Naive thymus-derived CD4-positive, alpha-beta T cell (primary cell): ENCODE measurements at places on chromosomes 2 and 18.

GRCh38 chr18:7577706-7578105, 10.6 kb downstream of the PTPRM start:
- DNase-seq, result no peak

DNA sequence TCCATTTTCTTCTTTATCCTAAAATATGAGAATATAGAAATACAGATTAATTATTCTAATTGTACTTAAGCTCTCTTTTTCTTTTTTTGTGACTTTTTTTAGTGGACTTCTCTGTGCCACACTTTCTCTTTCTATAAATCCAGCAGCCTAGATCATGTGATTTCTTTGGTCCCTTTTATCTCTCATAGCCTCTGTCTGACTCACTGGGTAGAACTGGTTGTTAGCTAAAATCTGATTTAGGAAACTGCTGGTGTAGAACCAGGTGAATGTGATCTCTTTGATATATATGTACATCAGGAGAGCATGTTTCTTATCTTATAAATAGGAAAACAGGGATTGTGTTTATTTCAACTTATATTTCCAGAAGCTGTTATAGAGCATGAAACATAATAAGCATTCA, 54.9 kb downstream of the VRK2 start:
- DNase-seq, result no peak

GRCh38 chr2:215299337-215299859, 12.5 kb upstream of the ATIC start:
- DNase-seq, result no peak

DNA sequence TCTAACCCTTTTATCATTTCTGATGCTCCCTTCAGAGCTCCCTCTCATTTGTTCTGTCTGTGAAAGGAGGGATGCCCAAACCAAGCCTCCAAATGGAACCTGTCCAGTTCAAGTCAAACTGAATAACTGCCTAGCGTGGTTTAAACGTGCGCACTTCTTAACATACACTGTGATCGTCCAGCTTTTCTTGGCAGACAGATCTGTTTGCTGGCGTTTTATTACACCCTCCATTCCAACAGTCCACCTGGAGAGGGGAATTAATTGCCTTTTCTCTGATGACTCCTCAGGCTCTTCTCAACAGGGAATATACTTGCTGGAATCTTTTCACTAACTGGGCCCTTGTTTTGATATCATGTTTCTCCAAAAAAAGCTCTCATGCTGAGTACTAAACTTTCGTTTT, 379.2 kb upstream of the POU3F3 start:
- DNase-seq, result no peak

- DNase-seq, result no peak
Observed at GRCh38 chr2:192500550-192501200, 305.9 kb upstream of the TMEFF2 start.

DNA sequence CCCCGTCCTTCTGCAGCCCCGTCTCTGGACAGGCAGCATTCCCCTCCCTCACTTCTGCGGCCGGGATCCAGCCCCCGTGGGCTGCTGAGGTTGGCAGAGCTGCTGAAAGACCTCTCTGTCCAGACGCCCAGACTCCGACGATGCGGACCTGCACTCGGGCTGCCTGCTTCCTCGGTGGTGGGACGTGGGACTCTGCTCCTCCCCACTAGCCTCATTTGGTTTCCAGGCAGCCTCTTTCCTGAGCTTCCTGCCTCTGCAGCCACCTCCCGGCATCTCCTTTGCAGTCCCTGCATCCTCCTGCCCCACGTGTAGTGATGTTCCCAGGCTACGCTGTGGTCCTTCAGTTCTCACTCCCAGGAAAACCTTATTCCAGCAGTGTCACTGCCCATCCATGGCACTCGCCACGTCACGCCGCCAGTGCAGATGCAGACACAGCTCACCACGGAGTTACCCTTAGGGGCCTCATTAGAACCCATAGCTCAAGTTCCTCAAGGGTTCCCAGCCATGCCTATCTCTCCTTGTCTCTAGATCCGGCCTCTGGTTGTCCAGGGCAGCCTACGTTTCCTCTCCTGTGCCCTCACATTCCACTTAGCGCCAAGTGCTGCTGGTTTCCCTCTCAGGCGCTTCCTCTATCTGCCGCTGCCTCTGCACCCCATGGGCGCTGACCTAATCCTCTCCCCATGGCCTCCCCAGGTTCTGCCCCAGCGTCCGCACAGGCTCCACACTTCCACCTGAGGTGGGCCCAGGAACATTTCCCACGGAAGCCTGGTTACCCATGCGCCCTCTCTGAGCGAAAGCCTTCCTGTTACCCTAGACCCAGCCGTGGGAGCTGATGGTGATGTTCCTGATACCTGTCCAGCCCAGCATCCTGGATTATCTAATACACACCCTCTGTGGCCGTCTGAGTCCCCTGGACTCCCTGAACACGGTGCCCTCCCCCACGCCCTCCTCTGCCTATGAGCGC, 318.3 kb upstream of the MYT1L start:
- no peak for DNase-seq

- DNase-seq, result no peak
Observed at GRCh38 chr2:10252224-10252623, 50.5 kb upstream of the HPCAL1 start.
